ENCODE measurements at places on chromosomes 5 and 9.

DNA sequence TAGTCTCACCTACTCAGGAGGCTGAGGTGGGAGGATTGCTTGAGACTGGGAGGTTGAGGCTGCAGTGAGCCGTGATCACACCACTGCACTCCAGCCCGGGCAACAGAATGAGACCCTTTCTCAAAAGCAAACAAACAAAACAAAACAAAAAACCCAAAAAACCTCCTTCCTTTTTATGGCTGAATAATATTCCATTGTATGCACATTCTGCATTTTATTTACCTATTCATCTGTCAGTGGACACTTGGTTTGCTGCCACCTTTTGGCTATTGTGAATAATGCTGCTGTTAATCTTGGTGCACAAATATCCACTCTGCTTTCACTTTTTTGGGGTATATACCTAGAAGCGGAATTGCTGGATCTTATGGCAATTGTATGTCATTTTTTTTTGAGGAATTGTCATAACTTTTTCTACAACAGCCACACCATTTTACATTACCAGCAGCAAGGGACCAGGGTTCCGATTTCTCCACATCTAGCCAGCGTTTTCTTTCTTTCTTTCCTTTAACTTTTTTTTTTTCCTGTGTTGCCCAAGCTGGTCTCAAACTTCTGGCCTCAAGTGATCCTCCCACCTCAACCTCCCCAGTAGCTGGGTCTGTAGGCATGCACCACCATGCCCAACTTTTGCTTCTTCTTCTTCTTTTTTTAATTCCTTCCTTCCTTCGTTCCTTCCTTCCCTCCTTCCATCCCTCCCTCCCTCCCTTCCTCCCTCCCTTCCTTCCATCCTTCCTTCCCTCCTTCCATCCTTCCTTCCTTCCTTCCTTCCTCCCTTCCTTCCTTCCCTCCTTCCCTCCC, 30.6 kb downstream of the NKX2-5 start:
- DNase-seq, result no peak

DNA sequence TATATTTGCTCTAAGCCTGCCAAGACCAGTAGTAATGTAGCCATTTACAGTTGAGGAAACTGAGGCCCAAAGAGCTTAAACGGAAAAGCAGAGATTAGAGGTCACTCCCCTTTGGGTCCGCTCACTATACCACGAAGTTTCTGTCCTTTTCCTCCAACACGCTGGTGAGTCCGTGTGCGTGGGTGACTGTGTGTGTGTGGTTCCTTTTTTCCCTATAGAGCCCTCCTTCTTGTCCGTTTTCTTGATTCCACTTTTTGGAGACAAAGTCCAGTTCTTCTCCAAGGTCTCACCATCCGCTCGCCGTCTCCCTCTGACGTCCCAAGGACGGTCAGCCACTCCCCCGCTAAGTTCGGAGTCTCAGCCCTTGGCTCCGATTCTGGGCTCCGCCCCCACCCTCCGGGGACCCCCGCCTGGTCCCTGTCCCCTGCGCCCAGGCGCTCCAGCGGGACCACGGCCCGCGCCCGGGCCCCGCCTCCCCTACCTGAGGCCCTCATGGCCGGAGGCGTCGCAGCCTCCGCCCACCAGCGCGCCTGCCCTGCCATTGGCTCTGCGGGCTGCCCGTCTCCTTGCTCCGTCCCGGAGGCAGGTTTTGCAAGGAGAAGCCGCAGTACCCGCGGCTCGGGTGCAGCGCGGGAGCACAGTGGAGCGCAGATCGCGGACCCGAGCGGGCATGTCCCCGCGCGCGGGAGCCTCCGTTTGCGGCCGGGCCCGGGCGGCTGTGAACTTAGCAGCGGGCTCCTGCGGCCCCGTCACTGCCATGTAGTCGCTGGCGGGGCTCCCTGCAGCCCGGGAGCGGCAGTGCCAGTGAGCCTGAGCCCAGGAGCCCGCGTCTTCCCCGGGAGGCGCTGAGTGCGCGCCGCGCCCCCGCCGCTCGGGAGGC, at the start of gene MAST4:
Gene MAST4 (plus strand): TSS at position 638 of the 880 bp plus-strand sequence. CDS start 263 bp downstream, outside the sequence.
- peak; percentile 89 for DNase-seq

GRCh38 chr5:74685979-74686631, 1.1 kb downstream of the HEXB start:
- no peak for DNase-seq

GRCh38 chr9:109307380-109308240, 13.2 kb downstream of the EPB41L4B start:
- DNase-seq, result peak; percentile 81

All from left colon (tissue), 2 donors.